ENCODE measurements at places on chromosomes 11 and 22.

DNA sequence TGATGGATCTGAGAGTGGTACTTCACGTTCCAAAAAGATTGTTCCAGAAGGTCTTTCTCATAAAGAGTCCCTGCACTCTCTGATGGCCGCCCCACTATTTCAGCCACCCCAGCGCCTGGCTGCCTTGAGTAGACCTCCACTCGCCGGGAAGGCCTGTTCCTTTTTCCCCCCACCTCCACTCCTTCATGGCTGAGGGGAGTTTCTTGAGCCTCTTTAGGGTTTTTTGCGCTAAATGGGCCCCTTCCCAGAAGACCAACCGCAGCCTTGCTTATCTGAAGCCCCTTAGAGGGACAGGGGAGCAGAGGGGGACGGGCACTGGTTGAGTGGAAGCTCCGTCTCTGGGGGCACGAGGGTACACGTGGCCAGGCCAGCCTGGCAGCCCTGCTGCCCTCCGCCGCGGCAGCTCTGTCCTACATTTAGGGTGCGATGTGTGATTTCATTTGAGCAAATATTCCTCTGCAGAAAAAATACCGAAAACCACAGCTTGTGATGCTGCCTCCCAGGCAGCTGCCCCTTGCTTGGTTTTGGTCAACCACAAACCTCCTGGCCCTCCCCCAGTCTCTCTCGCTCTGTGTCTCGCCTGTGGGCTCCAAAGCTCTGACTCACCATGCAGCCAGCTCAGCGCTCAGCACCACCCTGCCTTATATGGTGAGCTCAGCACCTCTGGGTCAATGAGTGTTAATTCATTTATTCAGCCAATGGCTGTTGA is 88.7 kb downstream of the TP53I11 start:
- peak; percentile 77 for DNase-seq

DNA sequence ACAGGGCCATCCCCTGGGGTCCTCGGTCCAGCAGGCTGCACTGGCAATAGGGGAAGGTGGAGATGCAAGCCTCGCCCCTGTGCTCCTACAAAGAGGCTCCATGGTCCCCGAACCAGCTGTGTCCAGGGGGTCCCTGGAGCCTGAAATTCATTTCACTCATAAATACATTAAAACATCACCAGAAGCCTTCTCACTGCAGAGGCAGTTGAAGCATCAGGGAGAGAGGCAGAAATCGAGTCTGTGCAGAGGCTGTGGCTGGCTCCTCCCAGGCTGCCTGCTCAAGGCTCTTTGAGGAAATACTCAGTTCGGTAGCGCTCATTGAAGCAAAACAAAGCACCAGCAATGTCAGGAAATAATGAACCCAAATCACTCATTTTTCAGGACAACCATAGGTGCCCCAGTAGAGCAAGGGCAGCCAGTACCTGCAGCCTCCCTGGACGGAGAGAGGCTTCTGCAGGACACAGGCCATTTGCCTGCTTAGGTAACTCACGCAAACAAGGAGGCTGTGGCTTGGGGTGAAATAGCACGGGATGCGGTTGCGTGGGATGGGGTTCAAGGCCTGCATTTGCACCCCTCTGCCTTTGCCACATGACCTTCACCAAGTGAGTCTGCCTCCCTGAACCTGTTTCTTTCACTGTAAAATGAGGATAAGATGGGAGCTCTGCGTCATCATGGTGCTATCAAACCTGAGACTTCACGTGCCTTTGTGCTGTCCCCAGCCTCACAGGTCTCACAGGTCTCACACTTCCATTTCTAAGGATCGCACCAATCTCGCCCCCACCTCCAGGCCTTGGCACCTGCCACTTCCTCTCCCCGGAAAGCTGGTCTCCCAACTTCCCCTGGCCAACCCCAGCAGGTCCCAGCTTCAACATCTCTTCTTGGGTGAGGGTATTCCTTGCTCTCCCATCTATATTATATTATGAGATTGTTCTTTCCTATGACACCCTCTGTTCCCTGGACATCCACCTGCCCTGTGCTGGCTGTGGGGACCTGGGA is 84.3 kb upstream of the SHISAL1 start:
- no peak for DNase-seq

DNA sequence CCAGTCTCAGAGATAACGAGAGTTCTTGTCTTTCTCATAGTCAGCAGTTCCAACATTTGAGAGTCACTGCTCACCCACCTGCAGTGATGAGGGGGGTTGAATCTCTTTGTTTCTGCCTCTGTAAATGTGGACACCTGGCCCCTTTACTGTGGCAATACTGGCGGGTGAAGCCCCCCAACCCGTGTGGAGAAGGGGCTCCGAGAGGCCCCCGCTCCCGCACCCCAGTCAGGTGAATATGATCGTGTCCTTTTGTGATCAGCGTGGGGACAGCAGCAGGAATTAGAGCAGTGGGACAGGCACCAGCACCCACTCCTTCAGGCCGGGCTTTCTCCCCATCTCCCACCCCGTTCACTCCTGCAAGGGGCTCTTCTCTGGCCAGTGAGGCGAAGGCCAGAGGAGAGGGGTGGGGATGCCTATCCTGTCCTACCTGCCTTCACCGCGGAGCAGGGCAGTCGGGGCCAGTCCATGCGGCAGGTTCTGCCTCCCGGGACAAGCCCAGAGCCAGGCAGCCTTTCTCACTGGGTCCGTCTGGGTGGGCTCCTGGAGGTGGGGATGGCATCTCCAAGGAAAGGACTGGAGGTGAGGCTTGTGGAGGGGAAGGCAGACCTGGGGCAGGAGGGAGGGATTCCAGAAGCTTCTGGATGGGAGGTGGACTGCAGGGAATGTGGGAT is 12.7 kb upstream of the CELSR1 start:
- no peak for DNase-seq

DNA sequence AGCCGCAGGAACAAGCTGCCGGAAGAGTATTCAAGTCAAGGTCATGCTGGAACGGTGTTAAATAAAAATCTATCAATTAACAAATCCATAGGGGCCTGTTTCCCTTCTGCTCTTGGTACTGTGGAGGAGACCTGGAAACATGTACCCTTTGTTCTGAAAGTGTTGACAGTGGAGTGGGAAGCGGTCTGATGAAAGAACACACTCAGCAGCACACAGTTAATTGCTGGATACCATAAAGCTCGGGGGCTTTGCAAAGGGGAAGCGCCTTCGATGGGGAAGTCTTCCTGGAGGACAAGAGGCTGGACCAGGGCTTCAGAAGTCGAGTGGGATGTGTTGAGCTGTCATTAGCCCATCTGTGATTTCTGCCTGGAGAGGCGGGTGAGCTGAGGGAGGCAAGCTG is 112.5 kb upstream of the CLPB start:
- no peak for DNase-seq

GRCh38 chr11:2346586-2347307 is 30.4 kb upstream of the CD81 start:
- DNase-seq = no peak

GRCh38 chr11:126776119-126776518 is 224.5 kb downstream of the KIRREL3 start:
- DNase-seq = no peak

- DNase-seq = no peak
Measured at GRCh38 chr11:121153472-121153871, 52.4 kb downstream of the TECTA start.

DNA sequence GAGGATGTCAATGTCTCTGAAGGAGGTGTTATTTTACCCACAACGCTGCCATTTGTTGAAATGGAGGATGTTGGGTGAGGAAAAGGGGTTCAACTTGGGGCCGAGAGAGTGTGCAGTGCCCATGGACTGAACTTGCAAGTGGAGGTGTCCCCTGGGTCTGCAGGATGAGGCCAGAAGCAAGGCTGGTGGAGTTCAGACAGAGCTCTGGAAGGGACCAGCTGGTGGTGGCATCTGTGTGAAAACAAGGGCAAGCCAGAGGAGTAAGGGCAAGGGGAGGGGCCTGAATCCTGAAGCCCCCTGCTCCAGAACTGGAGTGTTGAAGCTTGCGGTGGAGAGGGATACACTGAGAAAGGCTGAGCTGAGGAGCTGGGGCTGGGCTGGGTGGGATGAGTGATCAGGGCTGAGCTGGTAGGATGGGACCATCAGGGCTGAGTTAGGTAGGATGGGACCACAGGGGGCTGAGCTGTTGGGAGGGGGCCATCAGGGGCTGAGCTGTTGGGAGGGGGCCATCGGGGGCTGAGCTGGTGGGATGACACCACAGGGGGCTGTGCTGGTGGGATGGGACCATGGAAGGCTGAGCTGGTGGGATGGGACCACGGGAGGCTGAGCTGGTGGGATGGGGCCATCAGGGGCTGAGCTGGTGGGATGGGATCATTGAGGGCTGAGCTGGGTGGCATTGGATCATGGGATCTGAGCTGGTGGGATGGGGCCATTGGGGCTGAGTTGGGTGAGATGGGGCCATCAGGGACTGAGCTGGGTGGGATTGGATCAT is 13.4 kb upstream of the CTSD start:
- DNase-seq = no peak

DNA sequence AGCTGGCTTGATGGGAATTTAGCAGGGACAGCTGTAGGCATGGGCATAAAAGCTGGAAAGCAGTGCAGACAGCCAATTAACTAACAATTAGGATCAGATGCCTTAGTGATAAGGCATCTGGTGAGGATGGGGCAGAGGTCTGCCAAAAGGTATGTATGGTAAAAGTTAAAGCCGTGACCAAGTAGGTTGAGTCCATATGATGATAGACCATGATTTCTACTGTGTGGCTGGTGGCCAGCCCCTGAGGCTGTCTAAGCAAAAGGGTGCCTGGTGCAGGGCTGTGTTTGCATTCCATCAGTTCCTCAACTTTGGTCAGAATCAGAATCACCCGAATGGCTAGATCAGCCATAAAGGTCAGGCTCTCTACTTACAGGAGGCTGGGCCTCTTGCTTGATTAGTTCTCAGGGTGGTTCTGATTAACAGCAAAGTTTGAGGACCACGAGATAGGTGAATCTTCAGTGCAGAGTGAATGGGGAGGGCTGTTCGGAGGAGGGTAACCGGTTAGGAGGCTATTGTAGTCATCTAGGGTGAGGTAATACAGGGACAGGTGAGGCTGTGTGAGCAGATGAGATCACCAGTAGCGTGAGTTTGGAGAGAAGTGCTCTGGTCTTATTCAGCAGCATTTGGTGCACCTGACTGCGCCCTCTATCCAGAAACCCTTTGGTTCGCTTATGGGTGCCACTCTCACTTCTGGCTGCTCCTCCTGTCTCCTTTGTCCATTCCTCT is 27.2 kb downstream of the PPFIBP2 start:
- no peak for DNase-seq

DNA sequence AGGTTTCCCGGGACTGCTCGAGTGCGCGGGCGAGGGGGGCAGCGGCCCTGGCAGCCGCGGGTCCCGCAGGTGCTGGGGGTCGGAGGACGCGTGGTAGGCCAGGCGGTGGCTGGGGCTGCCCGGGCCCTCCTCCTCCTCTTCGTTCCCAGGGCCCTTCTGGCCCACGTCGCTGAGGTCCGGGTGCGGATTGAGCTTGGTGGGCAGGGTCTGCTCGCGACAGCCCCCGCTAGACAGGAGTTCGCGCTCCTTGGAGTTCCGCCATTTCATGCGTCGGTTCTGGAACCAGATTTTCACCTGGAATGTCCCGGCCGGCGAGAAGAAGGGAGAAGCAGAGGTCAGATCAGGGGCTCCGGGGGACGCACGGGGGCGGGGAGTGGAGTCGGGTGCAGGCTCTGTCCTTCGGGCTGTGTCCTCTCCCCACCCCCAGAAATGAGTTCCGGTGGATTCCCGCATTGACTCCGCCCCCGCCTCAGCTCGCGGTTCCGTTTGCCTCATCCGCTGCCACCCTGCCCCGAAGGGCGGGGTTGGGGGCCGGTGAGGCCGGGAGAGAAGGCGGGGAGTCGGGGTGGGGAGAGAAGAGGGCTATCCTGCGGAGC is 3.9 kb downstream of the DBX1 start:
- no peak for DNase-seq

DNA sequence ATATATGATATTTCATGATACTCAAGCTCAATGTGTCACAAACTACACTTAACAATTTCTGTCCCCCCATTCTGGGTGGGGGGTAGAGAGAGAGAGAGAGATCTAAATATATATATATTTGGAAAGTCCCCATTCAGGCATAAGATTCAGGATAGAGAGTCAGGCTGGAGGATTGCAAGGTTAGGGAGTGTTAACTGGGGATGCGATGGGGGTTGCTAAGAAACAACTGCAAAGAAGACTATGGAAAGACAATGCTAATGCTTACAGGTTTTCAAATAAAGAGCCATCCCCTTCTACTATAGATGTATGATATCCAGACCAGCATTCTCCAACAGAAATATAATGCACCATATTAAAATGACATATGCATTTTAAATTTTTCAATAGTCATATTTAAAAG is 79.2 kb upstream of the OR5AK2 start:
- no peak for DNase-seq

DNA sequence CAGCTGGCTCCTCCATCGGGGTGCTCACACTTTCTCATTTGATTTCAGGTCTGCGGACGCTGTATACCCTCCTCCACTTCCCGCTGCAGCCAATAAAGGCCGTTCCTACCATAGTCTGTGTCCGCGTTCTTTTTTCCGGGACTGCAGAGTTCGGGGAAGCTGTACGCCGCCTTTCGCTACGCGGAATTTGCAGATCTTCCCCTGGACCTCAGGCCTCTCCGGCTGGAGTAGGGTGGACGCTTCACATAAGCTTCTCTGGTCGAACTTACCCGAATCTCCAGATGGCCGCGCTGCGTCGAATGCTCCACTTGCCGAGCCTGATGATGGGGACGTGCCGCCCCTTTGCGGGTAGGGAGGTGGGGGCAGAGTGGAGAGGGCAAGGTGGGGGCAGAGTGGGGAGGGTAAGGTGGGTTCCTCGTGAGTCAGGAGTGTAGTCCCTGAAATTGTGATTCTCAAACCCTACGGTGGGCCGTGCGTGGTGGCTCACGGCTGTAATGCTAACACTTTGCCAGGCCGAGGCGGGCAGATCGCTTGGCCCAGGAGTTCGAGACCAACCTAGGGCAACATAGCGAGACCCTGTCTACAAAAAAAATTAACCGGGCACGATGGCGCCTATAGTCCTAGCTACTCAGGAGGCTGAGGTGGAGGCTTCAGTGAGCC is 617 bp downstream of the CSKMT start:
- DNase-seq = peak; percentile 45

- no peak for DNase-seq
Measured at GRCh38 chr11:14299921-14300320, 59.1 kb downstream of the RRAS2 start.

DNA sequence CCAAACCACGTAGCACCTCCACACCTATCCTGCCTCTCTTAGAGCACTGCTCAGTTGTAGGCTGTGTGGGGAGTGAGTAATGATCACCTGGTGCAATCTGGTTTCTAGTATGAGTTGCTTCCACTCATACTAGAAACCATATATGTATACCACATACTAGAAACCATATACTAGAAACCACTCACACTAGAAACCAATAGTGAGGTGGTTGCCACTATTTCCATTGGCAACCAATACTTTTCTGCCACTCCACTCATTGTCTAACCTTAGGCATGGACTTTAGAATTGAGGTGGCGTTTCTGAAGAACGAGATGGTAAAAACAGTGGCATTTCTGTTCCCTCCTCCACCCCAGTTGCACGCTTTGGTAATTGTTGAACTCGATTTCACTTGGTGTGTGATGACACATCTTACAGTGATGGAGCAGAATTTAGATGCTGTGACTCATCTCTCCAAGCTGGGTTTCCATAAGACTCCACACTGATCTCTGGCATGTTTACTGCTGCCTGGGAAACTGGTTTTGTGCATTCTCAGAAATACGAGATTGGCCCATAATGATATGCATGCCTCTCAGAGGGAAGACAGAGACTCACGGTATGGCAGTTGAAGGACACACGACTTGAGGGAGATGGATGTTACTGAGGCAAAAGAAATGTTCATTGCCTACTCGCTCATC is 82.9 kb downstream of the KIRREL3 start:
- DNase-seq = no peak

- peak; percentile 62 for DNase-seq
Measured at GRCh38 chr11:66855574-66856495, 1.0 kb upstream of the LRFN4 start.

All from activated CD4-positive, alpha-beta T cell treated with anti-CD3 and anti-CD28 coated beads, Interleukin-2, amount 50 U/mL, for 24 hours (primary cell).